Hematopoietic multipotent progenitor cell treated with erythropoietin and hydrocortisone succinate and interleukin-3 and kit ligand, for 6 days (in vitro differentiated cells): ENCODE measurements at places on chromosomes 5 and 9.

GRCh38 chr9:133741716-133742115, 3.6 kb upstream of the SARDH start:
- DNase-seq, result no peak

- peak; percentile 53 for DNase-seq
These were observed 114.4 kb downstream of the VPS13A start for GRCh38 chr9:77291714-77292113.

GRCh38 chr9:70802206-70802605, 319.2 kb downstream of the TRPM3 start:
- no peak for DNase-seq

DNA sequence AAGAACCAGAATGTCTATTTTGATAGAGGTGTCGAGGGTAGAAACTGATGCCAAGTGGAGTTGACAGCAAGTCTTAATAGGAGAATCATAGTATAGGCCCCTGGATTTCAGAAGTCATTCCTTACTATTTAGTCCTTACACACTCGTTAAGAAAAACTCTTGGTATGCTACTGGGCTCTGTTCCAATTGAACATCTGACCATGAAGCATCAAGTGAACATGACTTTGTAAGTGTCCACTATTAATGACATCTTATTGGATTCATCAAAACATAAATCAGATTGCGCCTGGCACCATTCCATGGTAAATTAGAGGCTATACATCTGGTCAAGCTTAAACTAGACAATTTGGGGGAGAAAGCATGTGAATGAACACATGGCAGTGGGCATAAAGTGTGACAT, 1056.5 kb upstream of the EDIL3 start:
- DNase-seq, result no peak

GRCh38 chr5:167001246-167001645, 1290.2 kb upstream of the WWC1 start:
- no peak for DNase-seq

GRCh38 chr9:137278721-137279711, 1.5 kb downstream of the TOR4A start:
- DNase-seq, result no peak
